ENCODE measurements at places on chromosomes 11 and 22.
A peak's percentile ranks its signal among the peaks of the same experiment; 100 is the strongest.

DNA sequence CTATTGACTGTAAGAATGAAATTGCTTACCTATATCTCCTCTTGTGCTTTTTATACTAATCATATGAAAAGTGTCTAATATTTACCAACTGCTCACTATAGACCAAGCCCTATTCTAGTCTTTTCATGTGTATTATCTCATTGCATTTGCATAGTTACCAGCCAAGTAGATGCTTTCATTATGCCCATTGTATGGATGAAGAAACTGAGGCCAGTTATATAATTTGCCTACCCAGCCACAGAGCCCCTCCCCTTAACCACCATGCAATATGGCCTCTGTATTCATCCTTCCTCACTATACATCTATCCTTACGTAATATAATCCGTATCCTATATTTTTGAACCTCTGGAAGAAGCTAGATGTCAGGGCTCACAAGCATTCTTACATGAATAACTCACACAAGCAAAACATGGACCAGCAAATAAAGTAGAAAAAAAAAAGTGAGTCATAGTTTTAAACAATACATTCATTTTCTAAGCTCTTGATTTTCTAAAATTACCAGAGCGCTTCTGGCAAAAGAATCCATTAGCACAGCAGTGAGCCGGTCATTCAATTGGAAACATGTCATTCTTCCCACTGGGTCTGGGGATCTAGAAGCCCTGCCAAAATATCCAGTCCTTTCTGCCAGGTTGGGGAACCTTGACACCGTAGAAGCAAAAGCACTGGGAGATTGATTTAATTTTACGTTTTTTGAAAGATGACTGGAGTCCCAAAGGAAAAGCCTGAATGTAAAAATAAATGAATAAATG is 80.0 kb downstream of the C11orf91 start:
- no peak for DNase-seq

DNA sequence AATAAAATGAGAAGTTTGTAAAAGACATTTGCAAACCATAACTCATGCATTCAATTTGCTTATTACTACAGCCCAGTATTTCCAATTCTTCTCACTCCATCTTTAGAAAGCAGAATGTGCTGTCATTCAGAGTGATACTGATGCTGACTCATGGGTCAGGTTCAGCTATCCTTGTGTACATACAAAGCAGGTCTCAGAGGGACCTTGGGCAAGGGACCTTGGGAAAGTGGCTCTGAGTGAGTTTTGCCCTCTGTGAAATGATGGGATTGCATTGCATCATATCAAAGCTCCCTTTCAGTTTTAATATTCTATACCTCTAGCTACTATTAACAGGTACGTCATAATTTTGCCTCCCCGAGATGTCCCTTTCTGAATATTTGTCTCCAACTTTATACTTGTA is 848.7 kb downstream of the OPCML start:
- DNase-seq = no peak

- no peak for DNase-seq
Measured at GRCh38 chr22:41822317-41823057, 10.4 kb upstream of the SREBF2 start.

GRCh38 chr11:47107744-47108143 is 68.9 kb downstream of the ARFGAP2 start:
- DNase-seq = no peak

DNA sequence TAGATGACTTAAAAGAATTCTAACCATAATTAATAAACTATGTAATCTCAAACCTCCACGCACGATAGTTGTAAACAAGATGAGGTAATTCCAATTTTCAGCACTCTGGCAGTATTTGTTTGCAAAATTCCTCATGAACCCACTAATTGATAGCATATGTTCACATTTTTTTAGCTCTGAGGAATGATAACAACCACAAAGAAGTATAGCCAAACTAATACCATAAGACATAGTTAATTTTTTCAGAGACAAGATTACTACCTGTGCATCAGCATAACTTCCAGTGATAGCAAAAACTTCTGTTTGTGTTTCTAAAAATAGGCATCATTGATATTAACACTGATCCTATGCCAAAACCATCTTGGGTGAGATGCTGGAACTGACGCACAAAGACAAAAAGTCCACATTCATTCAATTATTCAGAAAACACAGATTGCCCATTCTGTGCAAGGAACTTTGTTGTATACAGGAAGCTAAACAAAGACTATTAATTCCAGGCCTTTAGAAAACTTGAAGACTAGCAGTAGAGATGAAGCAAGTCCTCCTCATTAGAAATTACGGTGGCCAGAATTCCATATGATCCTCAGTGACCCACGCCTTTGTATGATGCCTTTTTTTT is 57.7 kb downstream of the PDGFD start:
- DNase-seq = no peak

GRCh38 chr11:114774599-114775361 is 96.5 kb downstream of the NXPE2 start:
- DNase-seq = peak; percentile 79

GRCh38 chr11:1559111-1559951 is 12.7 kb downstream of the DUSP8 start:
- DNase-seq = no peak

GRCh38 chr11:110587972-110588371 is 124.3 kb downstream of the ARHGAP20 start:
- no peak for DNase-seq

- DNase-seq = no peak
Measured at GRCh38 chr11:125773516-125773915, 5.1 kb downstream of the PATE2 start.

DNA sequence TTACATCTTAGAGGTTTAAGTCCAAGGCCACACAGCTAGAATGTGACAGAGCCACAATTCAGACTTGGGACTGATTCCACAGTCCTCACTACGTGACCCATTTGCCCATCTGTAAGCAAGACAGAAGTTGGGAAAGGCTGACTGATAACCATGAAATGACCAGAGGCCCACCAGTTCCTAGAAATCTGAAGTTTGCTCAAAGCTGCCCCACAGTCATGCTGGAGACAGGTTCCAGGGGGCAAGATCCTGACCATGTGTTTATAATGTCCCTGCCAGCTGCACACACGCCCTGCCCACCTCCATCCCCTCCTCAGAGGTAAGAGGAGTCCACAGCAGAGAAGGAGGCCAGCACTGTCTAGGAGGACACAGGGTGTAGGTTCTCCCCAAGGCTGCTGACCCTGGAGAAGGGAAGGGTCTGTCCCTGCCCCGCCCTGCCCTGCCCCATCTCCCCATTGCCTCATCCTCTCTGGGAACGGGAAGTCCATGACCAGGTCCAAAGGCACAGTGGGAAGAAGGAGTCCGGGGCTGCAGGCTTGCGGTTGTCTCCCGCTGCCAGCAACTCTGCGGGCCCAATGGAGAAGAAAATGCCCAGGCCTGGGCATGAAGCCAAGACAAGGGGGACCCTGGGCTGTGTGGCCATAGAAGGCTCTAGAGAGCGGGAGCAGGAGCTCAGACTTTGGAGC is 11.9 kb upstream of the OAF start:
- no peak for DNase-seq

DNA sequence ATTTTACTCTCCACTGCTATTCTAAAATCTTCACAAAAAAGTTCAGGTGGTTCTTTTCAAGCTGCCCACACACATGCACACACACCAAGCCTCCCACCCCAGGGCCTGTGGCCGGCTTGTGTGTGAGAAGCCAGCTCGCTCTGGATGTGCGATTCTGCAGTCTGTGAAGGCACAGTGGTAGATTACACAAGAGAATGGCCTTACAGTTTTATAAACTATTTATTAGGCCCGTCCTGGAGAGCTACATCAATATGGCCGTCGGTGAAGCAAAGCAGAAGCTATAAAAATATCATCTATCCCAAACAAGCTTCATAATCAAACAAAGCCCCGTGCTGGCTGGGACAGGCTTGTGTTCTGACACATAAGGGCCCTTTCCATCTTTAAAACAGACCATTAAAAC is 240.5 kb downstream of the OPCML start:
- DNase-seq = no peak

DNA sequence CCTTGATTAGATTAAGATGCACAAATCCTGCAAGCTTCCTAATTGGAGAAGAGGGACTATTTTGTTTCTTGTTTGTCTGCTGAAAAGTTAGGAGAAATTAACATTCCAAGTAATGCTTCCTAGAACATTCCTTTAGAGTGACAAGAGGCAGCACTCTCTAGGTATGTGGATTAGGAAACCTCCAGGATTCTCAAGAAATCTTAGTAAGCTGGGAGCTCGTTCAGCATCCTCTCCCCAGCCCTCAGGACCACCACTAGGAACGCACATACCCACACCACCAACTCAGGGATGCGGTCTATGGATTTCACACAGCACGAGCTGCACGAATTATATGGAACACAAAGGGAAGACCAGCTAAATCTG is 52.9 kb downstream of the NCAPD3 start:
- DNase-seq = no peak

DNA sequence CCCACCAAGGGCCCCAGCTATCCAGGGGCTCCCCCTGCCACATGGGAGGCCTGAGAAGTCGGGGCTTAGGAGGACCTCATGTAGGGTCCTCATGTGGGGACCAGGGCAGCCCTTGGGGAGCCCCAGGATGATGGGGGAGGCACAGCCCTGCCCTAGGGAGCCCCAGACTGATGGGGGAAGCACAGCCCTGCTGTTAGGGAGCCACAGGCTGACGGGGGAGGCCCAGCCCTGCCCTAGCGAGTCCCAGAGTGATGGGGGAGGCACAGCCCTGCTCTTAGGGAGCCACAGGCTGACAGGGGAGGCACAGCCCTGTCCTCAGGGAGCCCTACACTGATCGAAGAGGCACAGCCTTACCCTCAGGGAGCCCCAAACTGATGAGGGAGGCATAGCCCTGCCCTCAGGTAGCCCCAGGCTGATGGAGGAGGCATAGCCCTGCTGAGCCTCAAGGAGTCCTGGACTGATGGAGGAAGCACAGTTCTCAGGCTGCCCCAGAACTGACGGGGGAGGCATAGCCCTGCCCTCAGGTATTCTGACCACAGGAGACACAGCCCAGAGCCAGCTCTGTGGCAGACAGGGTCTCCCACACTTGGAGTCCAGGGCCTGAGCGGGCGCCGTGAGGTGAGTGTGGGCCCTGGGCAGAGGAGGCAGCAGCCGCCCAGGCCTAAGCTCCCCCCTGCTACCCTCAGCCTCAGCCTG is 10.8 kb downstream of the PRR33 start:
- DNase-seq = no peak

Data from neural crest cell (in vitro differentiated cells).